ENCODE measurements at places on chromosomes 5 and 9. TPM values are rescaled to one million over a fixed set of nuclear protein-coding genes. Genes with fewer than 3 reads are reported as not detected.

Gene GFI1B
- 1.4 TPM for total RNA-seq

Gene FUT7
- not detected for total RNA-seq

Gene SPRY4
- 11.6 TPM for total RNA-seq

Gene DPP7
- 114 TPM for total RNA-seq

Gene C5
- 3.8 TPM for total RNA-seq

Gene TMOD1
- total RNA-seq = 2.6 TPM

Gene SPATA31E1
- total RNA-seq = not detected

Gene TAS2R1
- total RNA-seq = not detected

Gene PNPLA7
- total RNA-seq = 27.4 TPM

Gene PCDH12
- total RNA-seq = 3.2 TPM

Gene SOHLH1
- not detected for total RNA-seq

Gene TMEM203
- 40.0 TPM for total RNA-seq

Gene ABITRAM
- total RNA-seq = 16.8 TPM

Gene NTRK2
- 3.5 TPM for total RNA-seq

Gene ENTPD2
- total RNA-seq = 7.7 TPM

Gene PMPCA
- 42.1 TPM for total RNA-seq

Gene FOXE1
- total RNA-seq = not detected

Gene BTNL8
- 39.2 TPM for total RNA-seq

DNA sequence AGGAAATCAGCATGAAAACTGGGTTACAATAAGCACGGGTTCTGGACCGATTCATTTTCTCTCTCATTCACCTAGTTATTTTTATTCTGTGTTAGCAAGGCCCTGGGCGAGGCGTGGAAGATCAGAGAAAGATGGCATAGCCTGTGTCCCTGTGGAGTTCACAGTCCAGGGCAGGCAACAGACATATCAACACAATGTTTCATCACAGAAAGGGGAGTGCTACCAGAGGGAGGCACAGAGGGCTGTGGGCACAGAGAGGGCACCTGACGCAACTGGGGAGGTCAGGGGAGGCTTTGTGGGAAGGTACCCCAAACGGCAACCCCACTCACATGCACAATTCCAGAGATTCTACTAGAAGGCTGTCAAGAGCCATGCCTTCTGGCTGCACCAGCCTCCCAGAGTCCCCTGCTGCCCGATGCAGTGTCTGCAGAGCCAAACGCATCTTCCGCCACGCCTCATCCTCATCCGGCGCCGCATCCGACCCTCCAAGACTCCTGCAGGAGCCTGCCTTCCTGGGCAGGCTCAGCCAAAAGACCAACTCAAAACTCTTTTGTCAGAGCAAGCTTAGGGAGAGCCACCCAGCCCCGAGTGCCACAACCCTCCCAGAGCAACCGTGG, 1.4 kb downstream of the FAM193B start:
- no peak for DNase-seq

- no peak for DNase-seq
Measured at GRCh38 chr5:159386028-159386711, 55.9 kb upstream of the IL12B start.

DNA sequence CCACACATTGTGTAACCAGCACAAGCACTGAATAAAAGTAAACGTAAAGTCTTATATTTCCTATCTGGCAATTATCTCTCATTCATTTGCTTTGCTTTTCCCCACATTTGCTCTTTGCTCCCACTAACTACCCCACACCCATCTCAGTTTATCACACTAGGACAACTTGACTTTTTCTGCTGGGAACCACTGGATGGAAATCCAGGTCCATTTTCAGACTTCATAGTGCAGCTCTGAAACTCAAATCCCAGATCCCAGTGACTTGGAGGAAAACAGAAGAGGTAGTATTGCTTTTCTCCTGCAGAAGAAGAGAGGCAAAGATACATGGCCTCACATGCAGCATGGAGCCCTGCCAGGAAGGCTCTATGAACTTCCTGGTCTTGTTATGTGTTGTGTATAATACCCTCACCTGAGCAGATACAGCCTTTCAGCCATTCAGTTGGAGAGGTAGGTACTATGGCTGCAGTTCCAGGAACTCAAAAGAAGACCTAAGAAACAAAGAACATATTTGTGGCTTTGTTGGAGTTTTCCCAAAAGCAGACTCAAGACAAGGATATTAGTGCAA, 90.0 kb upstream of the NIPBL start:
- DNase-seq = peak; percentile 38

GRCh38 chr9:85079349-85079748, 409.8 kb downstream of the NTRK2 start:
- no peak for DNase-seq

DNA sequence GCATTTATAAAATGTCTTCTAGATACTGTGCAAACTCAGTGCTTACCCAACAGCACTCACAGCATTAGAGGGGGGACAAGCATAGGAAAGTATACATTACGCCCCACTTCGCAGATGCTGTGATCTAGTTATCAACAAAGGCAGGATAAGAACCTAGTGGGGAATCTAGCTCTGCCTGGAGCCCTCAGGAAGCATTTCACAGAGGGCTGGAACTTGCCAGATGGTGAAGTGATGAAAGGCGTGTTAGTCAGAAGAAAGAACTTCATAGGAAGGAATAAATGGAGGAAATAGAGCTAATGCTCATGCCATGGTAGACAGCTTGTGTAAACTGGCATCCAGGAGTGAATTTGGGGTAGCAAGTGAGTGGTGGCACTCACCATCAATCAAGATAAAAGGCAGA, 25.8 kb downstream of the DIRAS2 start:
- no peak for DNase-seq

GRCh38 chr9:133237035-133237731, 28.1 kb upstream of the OBP2B start:
- no peak for DNase-seq

- no peak for DNase-seq
Measured at GRCh38 chr9:74172874-74173273, 324.3 kb upstream of the RORB start.

- no peak for DNase-seq
Measured at GRCh38 chr5:177550122-177550521, 4.2 kb downstream of the FAM193B start.

DNA sequence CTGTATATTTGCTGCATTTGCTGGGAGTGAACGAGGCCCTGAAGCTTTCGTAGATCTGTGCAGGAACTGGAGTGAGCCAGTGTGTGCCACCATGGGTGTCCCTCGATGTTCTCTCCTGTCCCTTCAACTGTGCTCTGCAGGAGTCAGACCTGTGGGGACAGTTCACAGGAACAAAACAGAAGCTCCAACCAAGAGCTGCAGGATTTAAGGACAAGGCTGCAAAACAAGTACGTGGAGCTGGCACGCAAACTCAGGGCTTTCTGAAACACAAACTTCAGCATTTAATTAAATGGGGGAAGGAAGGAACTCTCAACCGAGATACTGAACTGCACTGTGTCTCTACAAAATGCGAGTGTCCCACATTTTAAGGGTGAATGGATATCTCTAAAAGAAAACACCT, 24.2 kb downstream of the BASP1 start:
- DNase-seq = no peak

DNA sequence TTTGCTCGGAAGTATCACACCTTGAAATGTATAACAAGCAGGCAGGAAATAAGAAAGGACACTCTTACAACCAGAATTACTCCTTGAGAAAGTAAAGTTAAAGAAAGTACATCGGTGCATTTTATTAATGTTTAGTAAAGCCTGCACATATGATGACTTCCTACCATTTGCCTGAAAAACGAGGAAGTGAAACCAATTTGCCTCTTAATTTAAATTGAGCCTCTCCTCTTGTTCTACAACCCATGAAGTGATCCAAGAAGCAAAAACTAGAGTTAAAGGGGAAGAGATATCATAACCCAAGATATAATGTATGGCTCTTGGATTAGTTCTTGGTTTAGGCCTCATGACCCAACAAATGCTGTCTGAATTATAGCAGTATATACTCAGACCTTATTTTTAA, 95.6 kb downstream of the GNAQ start:
- no peak for DNase-seq

GRCh38 chr5:143436871-143437270, 33.4 kb upstream of the NR3C1 start:
- DNase-seq = no peak

GRCh38 chr5:73321757-73322436, 126.7 kb downstream of the FOXD1 start:
- no peak for DNase-seq

- no peak for DNase-seq
Measured at GRCh38 chr5:132766806-132767055, 10.3 kb downstream of the SEPTIN8 start.

- DNase-seq = no peak
Measured at GRCh38 chr5:98482321-98483300, 290.9 kb upstream of the RGMB start.

DNA sequence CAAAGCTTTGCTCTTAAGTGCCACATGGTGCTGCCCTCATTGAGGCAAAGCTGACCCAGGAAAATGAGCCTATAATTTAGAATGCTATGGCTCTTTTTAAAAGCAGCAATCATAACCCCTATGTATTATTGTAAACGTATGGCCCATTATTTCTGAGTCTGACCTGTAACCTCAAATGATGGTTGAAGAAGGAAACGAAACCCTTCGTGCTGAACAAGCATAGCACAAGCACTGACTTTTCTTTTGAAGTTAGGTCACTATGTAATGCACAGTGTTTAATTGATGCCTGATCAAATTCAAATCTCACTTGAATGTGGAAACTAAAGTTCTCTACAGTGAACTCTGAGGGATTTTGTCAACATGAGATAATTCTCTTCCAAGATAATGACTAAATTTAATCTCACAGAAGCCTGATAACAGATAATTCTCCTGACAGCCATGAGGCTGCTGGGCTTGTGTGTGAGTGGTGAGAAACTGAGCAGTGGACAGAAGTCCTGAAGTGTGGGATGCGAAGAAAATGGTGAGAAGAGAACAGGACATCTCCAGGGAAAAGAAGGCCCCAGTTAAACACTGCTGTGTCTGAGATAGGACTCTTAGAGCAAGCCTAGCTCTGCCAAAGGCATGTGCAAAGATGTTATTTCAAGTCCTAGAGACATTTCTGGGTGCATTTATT, 226.9 kb downstream of the MAN2A1 start:
- DNase-seq = no peak

- DNase-seq = no peak
Measured at GRCh38 chr5:116861097-116861496, 286.5 kb upstream of the SEMA6A start.

- no peak for DNase-seq
Measured at GRCh38 chr9:33698267-33698666, 97.1 kb upstream of the PRSS3 start.

GRCh38 chr5:76729373-76730290, 13.7 kb downstream of the F2R start:
- no peak for DNase-seq

GRCh38 chr5:34517249-34517648, 138.9 kb upstream of the RAI14 start:
- DNase-seq = no peak

DNA sequence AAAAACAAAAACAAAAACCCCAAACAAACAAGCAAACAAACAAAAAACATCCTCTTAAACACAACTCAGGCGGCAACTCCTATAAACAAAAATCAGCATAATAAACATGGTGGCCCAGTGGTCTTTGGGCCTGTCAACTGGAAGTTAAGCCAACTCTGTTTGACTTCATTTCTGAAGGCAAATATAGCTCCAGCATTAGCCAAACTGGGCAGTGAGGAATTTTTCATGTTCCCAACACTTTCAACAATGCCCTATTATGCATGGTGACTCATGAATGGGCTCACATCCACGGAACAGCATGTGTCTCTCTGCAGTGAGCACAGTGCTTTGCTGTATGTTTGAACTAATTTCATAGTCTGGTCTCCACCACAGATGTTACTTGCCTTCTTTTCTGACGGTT, 143.9 kb upstream of the STC2 start:
- no peak for DNase-seq

DNA sequence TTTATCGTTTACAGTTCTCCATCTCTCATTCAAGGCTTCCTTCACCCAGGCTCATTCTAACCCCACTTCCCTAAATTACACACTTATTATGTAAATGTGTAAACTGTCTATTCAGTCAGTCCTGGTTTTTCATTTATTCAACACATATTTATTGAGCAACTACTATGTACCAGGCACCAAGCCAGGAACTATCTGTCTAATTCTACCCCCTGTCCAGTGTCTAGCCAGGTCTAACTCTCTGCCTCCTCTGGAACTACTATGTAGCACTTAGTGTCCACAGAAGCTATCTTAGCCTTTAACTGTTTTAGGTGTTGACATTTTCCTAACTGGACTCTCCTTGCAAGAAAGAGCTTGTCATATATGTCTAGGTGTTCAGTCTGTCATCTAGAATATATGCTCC, 56.5 kb downstream of the PDE4D start:
- no peak for DNase-seq

DNA sequence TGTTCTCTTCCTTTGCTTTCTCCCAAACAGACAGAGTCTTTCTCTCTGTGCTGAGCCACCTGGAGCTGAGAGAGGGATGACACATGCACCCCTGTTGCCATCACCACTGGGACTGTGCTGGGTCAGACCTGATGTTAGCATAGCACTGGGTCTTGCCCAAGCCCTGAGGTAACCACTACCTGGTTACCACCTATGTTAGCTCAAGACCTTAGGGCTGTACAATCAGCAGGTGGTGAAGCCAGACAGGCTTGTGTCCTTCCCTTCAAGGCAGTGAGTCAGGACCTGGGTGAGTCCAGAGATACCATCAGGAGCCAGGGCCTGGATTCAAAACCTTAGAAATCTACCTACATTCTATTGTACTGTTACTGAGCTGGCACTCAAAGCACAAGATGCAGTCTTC, 32.1 kb downstream of the FST start:
- DNase-seq = no peak

GRCh38 chr9:124768750-124769548, 2.2 kb downstream of the NR6A1 start:
- no peak for DNase-seq

- peak; percentile 19 for DNase-seq
Measured at GRCh38 chr5:176412517-176413254, 3.7 kb downstream of the CLTB start.

- DNase-seq = peak; percentile 59
Measured at GRCh38 chr5:77180167-77181081, 30.1 kb upstream of the PDE8B start.

DNA sequence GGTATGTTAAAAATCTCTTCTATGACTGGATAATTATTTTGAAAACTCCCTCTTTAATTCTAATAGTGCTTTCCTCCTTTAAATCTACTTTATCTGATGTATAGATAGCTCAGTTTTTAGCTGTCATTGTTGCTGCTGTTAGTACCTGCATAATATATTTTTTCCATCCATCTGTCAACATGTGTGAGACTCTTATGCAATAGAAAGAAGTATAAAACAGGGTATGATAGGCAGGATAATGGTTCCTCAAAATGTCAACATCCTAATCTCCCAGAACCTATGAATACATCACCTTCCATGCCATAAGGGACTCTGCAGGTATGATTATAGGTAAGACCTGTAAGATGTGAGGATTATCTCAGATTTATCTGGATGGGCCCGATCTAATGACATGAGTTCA, 136.9 kb upstream of the LHFPL2 start:
- DNase-seq = no peak
